ENCODE measurements at places on chromosomes 1 and 21.

DNA sequence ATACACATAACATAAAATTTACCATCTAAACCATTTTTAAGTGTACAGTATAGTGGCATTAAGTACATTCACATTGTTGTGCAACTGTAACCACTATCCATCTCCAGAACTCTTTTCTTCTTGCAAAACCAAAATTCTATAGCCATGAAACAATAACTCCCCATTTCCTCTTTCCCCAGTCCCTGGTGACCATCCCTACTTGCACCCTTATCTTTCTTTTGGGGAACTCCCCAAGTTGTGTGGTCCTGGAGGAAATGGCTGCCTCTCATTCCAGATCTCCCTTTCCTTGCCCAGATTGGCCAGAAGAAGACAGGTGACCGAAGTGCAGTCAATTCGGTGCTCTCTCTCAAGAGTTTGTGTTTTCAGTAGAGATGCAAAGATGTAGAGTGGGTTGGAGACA is 389.6 kb upstream of the C1orf87 start:
- DNase-seq = no peak

- DNase-seq = no peak
These were observed 113.3 kb upstream of the PTGFR start for GRCh38 chr1:78377356-78377928.

DNA sequence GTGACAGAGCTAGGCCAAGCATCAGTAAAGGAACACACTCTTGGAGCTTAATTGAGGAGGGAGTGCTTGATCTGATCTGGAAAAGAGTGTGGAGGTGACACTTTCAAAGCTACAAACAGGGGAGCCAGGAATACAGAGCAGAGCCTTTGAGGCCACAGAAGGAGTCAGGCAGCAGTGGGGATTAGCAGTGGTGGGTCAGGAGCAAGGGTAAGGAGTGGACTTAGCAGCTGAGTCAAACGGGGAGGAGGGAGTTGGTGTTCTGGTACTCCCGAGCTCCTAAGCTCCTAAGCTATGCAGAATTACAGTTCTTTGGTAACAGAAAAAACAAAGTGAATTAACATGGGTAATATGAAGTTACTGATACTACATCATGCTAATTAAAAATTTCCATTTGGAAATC is 14.5 kb downstream of the RAB4A start:
- DNase-seq = no peak

GRCh38 chr1:71944006-71944405 is 338.3 kb downstream of the NEGR1 start:
- DNase-seq = peak; percentile 45
